ENCODE measurements at places on chromosomes 13 and 19.

DNA sequence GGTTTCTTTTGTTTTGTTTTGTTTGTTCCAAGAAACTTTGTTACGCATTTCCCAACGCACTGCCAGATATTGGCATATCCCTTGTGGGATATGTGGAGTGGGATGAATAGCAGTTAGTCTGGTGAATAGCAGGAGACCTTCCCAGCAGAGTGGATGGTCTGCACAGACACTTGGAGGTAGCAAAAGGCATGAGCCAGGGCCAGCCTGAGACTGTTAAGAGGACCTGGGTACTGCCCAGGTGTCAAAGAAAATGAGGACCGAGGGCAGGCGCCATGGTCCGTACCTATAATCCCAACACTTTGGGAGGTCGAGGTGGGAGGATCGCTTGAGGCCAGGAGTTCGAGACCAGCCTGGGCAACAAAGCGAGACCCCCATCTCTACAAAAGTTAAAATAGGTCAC is 13.5 kb upstream of the PDCD5 start:
- no peak for DNase-seq

DNA sequence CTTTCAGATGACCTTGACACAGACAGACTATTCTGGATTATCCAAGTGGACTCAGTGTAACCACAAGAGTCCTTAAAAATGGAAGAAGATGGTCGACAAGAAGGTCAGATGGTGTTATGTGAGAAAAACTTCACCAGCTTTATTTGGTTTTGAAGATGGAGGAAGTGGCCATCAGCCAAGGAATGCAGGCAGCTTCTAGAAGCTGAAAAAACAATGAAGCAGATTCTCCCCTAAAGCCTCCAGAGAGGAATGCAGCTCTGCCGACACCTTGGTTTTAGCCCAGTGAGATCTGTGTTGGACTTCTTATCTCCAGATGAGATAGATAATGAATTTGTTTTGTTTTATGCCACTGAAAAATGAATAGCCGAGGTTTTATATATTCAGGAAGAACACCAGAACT is 501.5 kb downstream of the DCT start:
- DNase-seq: no peak

DNA sequence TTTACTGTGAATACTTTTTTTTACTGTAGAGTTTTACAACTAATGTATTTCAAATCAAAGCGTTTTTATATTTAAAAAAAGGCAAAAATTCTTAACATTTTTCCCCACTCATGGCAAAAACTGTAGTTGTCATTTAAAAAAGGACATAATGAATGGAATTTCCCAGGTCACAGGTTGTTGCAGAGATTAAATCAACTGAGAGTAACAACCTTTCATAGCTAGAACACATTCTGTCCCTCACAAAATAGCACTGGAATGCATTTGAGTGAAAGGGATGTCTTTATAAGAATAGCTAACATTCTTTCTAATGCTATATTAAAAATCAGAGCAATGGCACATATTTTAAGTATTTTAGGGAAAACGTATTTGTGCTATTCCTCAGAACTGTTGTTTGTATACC is 1393.3 kb upstream of the ATXN8OS start:
- no peak for DNase-seq

DNA sequence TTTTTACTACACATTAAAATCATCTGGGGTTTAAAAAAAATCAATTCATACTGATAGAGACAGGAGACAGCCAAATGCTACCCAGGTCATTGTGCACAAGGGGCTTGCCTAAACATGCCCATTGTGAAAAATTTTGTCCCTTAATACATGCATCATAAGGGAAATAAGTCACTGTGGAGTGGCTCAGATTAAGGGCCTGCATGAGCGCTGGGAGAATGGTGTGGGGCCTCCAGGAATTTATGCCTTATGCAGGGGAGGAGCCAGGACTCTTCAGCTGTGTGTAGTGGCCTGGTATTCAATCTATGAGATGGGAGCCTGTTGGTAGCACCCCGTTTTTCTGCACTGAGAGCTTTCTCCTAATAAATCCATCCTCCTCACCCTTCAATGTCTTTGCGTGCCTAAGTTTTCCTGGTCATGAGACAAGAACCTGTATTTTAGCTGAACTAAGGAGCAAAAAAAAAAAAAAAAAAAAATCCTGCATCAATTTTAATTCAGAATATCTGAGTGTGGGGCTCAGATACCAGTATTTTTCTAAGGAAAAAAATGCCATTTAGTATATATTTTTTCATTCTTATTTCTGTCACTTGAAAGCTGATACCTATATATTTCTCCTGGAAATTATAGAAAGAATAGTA is 997.6 kb upstream of the ATXN8OS start:
- DNase-seq: no peak

- DNase-seq: no peak
Observed at GRCh38 chr19:30631033-30631370, 258.8 kb downstream of the ZNF536 start.

DNA sequence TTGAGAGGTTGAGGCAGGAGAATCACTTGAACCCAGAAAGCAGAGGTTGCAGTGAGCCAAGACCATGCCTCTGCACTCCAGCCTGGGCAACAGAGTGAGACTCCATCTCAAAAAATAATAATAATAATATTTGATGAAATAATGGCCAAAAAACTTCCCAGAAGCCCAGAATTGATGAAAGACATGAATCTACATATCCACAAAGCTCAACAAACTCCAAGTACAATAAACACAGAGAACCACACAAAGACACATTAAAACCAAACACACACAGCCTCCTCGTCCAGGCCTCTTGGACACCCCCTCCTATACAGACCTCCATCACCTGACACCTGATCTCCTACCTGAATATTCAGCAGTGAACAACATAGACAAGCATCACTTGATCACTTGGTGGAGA is 3.2 kb upstream of the SYDE1 start:
- DNase-seq: no peak

- DNase-seq: no peak
Observed at GRCh38 chr19:8238251-8238650, 29.1 kb downstream of the CERS4 start.

DNA sequence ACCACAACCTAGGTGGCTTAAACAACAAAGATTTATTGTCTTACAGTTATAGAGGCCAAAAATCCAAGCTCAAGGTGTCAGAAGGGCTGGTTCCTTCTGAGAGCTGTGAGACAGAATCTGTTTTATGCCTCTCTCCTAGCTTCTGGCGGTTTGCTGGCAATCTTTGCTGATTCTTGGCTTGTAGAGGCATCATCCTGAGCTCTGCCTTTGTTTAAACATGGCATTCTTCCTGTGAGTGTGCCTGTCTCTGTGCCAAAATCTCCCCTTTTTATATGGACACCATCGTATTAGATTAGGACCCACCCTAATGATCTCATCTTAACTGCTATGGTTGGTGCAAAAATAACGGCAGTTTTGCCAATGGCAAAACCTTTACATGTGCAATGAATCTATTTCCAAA is 169.1 kb downstream of the CACNA1A start:
- no peak for DNase-seq
